Retinal pigment epithelial cell (primary cell): ENCODE measurements at places on chromosomes 12 and 14.

GRCh38 chr12:27340971-27341370 is 8.3 kb downstream of the BMAL2 start:
- DNase-seq = no peak

GRCh38 chr14:98591161-98591560 is 680.8 kb downstream of the BCL11B start:
- DNase-seq = no peak

DNA sequence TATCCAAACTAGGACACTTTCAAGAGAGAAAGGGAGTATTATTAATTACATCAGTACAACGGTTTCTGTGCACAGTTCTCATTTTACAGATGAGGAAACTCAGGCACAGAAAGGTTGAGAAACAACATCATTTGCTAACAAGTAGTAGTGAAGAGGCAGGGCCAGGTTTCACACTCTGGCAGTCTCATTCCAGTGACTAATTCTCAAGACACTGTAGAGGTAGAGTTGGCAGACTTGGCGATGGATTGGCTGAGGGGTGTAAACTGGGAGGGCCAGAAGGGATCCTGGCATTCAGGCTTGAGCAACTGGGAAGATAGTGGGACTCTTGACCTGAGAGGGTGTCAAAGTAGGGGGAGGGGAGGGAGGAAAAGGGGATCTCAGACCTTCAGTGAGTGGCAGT is 73.8 kb upstream of the BDKRB2 start:
- DNase-seq = no peak

- DNase-seq = no peak
Observed at GRCh38 chr14:63852817-63853731, at the start of gene SYNE2. TSS of gene SYNE2 (plus strand) at chr14:63853004. CDS start at chr14:63909149, 56,145 bp downstream.

DNA sequence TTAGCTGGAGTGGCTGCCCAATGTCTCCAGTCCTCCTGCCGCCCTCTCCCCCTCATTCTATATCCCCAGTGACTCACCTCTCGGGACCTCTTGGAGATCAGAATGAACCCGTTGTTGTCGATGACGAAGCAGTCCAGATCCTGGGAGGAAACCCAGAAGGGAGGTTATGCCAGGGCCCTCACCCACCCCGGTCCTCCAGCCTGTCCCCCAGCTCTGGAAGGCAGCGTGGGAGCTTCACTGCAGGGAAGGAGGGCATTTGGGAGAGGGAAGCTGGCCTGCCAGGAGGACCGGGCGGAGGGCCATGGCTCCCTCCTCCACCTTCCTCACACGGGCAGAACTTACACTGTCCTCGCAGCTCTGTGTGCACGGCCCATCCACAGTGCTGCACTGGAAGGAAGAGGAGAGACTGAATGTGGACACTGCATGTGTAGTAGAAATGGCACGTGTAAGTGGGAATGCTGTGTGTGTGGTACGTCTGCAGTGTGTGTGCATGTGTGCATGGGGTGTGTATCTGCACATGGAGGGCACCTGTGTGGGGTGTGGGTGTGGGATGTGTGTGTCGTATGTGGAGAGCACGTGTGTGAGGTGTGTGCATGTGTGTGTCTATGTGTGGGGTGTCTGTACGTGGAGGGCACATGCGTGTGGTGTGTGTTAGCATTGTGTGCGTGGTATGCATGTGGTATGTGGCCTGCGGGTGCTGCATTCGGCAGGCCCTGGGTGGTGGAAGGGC is 10.0 kb upstream of the LRTM2 start:
- no peak for DNase-seq

- DNase-seq = no peak
Observed at GRCh38 chr12:108507971-108508642, 7.0 kb upstream of the FICD start.
